Activated naive CD4-positive, alpha-beta T cell treated with anti-CD3 and anti-CD28 coated beads, Interleukin-2, amount 50 U/mL, for 16 hours (primary cell): ENCODE measurements at places on chromosomes 2 and 18.
A peak's percentile ranks its signal among the peaks of the same experiment; 100 is the strongest.

DNA sequence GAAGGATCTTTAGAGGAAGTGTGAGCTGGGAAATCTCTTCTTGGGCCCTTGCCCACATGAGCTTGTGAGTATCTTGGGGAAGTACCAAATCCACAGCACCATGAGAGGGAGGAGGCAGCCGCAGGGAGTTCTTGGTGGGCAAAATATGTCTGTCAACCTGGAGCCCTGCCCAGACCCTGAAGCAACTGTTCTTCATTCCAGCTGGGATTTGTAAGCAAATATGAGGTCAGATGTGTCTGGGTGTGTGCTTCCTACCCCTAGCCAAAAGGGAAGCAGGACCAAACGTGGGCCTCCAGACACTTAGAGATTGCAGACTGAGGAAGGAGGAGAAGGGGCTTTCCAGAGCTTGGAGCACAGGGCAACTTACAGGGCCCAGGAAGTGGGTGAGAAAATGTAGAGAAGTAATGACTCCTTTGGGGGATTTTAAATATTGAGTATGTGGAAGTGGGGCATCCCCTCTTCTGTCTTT lies 41.9 kb downstream of the TMEM247 start:
- no peak for DNase-seq

- DNase-seq: no peak
Observed at GRCh38 chr2:174902506-174903263, 102.5 kb downstream of the CHN1 start.

DNA sequence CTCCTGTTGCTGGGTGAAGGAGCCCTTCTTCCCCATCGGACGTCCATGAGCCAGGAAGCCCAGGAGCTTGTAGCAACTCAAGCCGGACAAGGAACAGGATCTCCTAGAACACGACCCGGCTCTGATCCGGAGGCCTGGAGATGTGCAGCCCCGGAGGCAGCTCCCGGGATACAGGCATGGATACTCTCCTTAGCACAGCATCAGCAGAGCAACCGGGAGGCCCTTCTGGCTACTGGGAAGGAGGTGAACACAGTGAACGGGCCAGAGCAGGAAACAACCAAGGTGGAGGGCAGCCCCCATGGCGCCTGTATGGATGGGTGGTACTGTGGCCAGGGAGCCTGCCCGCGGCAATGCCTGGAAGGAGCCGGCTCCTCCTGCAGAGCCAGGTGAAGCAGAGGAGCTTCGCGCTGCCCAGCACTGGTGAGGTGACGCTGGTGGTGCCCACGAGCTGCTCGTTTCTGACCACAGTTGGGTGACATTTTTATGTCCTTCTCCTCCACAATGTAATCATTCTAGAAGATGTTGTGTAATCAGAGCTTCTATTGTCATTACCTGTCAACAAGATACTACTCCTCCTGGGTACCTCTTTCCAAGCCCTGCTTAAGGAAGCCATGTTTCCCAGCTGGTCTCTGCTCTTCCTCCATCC lies 94.3 kb downstream of the TWIST2 start:
- no peak for DNase-seq

DNA sequence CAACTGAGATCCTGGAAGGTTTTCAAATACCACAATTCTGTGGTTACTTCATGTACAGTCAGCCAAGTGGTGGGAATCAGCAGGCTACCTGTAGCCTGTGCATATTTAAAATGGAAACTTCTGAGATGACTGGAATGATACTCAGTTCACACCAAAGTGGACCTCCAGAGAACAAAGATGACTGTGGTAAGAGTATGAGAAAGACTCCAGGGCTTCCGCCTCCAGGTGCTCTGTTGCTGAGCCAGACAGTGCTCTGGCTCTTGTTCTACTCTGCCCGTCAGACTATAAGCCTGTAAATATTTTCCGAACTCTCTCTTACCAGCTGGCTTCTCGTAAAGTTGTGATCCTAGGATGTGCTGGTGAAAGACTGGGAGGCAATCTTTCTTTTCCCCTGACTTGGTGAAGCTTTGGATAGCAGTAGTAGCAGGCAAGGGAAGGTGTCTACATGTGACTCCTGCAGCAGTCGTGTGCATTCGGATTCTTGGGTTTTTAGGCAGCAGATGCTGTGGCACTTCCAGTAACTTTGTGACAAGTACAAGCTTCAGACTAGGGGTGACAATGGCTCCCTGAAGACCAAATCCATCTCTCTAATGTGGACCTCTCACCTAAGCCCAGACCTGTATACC lies 23.1 kb downstream of the ST3GAL5 start:
- DNase-seq: no peak

DNA sequence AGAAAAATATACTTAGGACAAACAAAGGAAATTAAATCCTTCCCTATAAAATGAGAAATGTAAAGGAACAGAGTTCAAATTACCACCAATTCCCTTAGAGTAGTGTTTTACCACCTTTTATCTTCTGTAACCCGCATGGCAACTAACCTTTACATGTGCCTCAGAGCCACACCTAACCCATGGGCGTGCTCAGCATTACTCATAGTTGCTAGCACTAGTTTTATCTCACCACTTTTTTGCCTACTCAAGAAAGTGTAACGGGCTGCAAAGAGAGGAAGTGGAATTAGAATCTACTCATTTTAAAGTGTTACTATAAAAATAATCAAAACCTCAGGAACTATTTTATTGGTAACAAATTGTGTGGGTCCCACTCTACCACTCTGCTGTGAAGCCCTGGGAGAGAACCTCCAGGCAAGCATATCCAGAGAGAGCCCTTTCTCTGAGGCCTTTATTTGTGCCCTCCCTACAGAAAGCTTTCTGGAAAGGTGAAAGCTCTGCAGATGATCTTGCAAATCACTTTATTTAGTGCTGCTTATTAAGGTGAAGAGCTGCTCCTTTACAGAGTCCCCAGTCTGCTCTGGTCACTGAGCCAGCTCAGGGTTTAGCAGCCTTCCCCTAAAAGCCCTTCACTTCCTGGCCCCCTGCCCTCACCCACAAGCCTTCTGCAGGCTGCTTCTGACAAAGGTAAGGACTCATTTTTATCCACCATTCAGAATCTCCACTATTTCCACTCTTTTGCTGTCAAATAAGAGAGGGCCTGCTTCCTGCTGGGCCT lies 98.8 kb downstream of the TRABD2A start:
- DNase-seq: peak; percentile 65

- no peak for DNase-seq
Observed at GRCh38 chr2:72544554-72544953, 281.3 kb downstream of the EXOC6B start.

- no peak for DNase-seq
Observed at GRCh38 chr18:59249199-59249774, 24.0 kb downstream of the RAX start.

DNA sequence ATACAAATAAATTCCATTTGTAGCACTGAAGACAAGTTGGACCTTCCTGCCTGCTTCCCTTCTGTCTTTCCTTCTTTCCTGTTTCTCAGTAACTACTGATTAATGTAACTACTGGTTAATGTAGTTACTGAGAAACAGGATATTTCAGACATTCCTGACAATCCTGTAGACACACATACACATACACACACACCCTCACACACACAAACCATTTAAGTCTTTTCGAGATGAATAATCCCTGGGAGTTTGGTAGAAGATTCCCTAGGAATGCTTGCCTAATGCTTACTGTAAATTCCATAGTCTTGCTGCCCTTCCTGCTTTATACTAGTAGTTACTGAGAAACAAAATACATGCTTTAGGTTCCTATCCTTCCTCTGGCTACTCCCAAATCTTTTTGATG lies 83.9 kb downstream of the PIK3C3 start:
- no peak for DNase-seq

GRCh38 chr2:168138901-168139300 lies 108.5 kb downstream of the STK39 start:
- no peak for DNase-seq

GRCh38 chr2:128791985-128792320 lies 473.3 kb upstream of the HS6ST1 start:
- DNase-seq: no peak

GRCh38 chr2:197073270-197073669 lies 146.8 kb upstream of the PGAP1 start:
- no peak for DNase-seq

DNA sequence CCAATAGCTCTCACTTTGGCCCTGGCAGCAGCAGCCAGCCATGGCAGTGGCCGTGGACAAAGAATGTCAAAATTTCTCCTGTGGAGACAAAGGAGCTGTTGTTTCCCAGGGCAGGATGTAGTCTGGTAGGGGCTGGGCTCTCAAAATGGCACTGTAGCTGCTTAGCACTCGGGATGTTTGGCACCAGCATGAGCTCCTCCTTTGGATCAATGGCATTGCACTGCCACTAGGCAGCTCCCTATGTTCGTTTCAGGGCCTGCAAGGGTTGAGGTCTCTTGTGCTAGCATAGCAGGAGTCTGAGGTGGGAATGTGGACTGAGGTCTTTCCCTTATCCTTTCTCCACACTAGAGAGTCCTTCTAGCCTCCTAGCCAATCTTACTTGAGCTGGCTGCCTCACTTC lies 948.8 kb upstream of the FAM98A start:
- no peak for DNase-seq

- DNase-seq: no peak
Observed at GRCh38 chr18:25282282-25282681, 69.7 kb downstream of the ZNF521 start.

DNA sequence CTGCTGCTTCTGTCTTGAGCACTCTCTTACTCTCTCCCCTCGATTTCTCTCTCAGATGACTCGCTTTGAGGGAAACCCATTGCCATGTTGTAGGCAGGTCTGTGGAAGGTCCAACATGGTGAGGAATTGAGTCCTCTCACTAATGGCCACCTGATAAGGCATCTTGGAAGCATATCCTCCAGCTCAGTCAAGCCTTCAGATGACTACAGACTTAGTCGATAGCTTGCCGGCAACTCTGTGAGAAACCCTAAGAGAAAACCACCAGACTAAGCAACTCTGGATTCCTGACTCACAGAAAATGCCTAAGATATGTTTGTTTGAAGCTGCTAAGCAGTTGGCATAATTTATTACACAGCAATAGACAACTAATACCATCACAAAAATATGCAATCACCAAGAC lies 51.2 kb downstream of the WDR75 start:
- DNase-seq: no peak

- peak; percentile 54 for DNase-seq
Observed at GRCh38 chr2:237122214-237122666, 36.6 kb downstream of the COPS8 start.

GRCh38 chr18:56028514-56028913 lies 440.5 kb upstream of the TCF4 start:
- DNase-seq: no peak

- DNase-seq: no peak
Observed at GRCh38 chr2:237068005-237068576, 17.6 kb upstream of the COPS8 start.

DNA sequence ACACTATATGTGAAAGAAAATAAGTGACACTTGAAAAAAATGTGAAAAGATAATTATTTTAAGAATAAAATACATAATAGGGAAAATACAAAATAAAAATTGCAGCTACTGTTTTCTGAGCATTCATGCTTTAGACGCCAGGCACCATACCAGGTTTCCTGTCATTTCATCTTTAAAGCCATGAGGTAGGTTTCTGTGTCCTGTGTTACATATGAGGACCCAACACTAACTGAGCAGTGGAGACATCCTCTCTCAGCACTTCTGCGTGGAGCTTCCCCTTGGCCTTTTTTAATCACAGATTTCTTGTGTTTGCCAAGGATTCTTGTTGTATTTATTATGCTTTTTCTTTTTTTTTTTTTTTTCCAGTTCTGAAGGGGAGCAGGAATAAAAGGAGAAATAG lies 117.3 kb downstream of the FAM117B start:
- no peak for DNase-seq

DNA sequence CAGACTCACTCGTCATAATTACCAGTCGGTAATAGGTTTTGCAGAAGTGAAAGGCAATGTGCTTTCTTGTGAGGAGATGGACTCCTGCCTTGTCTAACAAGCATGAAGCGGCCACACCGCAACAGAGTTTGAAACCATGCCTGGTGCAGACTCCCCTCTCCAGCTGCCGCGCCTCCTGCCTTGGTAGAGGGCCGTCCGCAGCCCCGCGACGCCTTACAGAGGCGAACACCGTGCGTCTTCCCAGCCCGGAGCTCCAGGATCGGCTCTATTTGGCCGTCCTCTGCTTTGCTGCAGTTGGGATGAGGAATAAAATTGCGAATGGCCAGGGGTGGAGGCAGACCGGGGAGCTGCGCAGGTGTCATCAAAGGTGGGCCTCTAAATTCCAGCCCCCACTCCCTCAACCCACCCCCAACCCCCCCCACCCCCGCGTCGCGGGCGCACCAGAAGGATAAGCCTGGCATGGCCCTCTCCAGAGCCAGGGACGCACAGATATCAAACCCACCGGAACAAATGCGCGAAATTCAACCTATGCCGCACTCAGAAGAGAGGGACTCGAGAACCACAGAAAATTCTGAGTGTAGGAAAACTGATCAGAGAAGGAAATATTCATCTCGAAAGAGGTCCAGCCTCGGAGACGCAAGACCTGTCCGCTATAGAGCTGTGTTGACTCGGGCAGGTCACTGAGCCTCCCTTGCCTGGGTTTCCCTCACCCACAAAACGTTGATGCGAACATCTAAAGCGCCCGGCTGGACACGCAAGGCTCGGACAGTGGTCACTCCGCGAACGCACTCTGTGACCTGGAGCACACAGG lies 1.1 kb downstream of the TRABD2A start:
- peak; percentile 41 for DNase-seq

DNA sequence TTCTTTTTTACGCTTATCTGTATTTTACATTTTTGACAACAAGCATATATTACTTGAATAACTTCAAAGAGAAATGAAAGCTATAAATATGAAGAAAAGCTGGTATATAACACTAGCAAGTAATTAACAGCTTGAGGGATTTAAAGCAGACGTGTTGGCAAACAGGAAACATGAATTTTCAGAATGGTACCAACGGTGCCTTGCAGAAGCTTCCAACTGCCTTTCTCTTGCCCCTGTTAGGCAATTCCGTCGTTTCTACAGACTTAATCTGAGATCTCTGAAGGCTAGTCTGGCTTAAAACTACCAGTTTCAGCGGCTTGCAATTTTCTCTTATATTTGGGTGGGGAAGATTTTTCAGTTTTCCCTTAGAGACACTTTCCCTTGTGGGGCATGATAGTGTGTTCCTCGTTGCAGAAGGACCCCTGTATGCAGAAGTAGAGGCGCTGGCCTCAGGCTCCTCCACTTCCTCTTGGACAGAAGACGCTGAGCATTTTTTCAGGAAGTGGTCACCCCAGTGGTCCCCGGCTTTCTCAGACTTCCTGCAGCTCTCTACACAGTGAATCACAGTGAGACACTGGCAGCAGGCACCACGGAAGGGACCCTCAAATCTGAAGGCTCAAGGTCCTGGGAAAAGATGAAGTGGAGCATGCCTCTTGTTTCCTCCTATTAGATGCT lies 56.2 kb upstream of the SLC16A14 start:
- no peak for DNase-seq

GRCh38 chr2:239858179-239858578 lies 167.0 kb downstream of the NDUFA10 start:
- no peak for DNase-seq
